ENCODE measurements at places on chromosomes 16 and 17.

- DNase-seq = no peak
Observed at GRCh38 chr17:77020973-77021372, 119.8 kb upstream of the SEC14L1 start.

DNA sequence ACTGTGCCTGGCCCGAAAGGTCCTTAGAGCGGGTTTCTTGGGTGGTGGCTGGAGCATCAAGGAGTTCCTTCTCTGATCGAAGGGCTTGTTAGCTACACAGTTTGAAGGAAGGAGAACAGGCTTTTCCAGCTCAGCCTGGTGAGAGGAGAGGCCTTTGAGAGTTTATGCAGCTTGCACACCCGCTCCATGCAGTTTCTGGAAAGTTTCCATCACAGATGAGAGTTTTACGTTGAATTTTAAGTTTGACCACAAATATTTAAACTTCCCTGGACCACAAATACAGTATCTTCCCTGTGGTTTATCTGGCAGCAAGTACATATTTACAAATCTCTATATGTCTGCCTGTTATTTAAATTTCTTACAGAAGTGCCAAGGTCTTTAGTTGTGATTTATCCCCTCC is 56.8 kb downstream of the HIC1 start:
- DNase-seq = no peak

DNA sequence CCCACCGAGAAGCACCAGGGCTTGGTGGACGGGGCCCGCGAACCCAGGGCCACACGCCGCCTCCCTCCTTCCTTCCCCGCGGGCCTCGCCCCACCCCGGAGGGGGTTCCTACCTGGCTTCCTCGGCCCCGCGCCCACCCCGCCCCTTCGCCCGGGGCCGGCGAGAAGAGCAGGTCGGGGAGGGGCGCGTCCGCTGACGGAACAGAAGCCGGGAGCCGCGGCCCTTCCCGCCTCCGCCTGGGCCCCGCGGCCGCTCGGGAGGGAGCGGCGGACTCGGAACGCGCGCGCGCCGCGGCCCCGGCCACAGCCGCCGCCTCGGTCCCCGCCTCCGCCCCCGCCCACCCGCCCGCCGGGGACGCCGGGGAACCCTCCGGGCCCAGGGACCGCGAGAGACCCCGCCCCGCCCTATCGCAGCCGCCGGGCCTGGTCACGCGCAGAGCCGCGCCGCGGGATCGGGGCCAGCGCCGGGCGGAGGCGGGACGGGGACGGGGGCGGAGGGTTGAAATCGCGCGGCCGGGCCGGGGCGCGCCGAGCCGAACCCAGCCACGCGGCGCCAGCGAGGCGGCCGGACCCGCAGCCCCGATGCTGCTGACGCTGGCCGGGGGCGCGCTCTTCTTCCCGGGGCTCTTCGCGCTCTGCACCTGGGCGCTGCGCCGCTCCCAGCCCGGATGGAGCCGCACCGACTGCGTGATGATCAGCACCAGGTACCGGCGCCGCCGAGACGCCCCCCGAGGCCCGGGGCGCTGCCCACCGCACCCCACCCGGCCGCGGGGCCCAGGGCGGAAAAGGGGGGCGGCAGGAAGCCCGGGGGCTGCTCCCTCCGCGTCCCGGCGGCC is at the start of gene TLCD3A:
TSS of gene TLCD3A (plus strand) at position 530 of the 835 bp plus-strand sequence. CDS start at position 582, 52 bp downstream.
- DNase-seq = peak; percentile 61

DNA sequence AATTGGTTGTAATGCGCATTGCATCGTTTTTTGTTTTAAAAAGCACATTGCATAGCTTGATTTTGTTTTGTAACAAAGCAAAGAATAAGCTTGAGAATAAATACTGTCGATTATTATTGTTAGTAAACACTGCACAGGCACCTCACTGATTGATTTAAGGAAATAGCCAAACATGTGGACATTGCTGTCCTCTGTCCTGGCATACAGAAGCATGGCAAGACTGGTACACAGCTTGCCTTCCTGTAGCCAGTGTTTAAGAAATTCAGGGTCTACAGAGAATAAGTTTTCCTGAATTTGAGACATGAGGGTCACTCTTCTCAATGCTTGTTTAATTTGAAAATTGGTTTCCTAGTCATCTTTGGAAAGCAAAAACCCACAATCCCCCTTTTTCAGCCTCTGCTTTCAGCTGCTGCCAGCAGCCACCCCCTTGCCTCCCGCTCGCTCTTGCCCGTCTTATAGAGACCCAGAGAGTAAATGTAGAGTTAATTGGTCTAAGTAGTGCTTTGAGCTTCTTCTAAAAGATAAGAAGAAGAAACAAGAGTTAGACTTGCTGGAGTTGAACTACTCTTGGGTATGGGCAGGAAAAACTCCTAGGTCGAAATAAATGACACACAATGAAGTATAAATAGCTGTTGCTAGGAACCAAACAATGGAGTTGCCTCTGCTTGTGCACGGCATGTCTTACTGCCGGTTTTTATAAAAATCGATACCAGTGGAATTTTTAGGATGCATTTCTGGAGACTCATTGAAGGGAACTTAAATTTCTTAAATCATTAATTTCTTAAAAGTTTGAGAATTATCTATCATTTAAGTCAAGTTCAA is 116.6 kb downstream of the MRTFB start:
- no peak for DNase-seq

GRCh38 chr16:56667581-56668571 is at the start of gene MT1G:
TSS of gene MT1G (minus strand) at chr16:56668065. CDS start at chr16:56667993, 72 bp downstream.
- DNase-seq = peak; percentile 6

- peak; percentile 96 for DNase-seq
Observed at GRCh38 chr16:23134274-23134673, 15.0 kb downstream of the USP31 start.

DNA sequence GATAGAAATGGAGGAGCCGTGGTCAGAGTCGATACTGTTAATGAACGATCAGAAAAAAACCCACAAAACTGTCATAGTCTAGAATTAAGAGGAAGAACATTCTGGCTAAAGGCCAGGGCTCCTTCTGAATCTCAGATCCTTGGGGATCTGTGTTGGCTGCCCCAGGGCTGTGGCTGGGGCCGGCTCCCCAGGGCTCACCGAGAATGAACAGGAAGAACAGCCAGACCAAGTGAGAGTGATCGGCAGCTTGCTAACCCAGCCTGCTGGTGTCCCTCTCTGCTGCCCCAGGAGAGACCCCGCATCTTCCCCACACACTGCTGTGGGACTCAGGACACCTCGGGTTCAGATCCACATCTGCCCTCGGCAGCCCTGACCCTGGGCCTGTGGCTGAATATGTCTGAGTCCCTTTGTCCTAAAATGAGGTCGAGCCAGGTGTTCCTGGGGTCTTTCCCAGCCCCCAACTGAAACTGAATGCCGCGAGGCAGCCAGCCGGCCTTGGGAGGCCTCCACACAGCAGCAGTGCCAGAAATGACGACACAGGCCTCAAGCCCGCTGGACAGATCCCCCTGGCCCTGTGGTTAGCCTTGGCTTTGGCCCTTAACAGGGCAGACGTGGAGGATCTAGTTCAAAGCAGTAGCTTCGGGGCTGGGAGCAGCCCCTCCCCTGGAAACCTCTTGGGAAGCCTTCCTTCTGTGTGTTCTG is 23.9 kb upstream of the CLEC18A start:
- no peak for DNase-seq

DNA sequence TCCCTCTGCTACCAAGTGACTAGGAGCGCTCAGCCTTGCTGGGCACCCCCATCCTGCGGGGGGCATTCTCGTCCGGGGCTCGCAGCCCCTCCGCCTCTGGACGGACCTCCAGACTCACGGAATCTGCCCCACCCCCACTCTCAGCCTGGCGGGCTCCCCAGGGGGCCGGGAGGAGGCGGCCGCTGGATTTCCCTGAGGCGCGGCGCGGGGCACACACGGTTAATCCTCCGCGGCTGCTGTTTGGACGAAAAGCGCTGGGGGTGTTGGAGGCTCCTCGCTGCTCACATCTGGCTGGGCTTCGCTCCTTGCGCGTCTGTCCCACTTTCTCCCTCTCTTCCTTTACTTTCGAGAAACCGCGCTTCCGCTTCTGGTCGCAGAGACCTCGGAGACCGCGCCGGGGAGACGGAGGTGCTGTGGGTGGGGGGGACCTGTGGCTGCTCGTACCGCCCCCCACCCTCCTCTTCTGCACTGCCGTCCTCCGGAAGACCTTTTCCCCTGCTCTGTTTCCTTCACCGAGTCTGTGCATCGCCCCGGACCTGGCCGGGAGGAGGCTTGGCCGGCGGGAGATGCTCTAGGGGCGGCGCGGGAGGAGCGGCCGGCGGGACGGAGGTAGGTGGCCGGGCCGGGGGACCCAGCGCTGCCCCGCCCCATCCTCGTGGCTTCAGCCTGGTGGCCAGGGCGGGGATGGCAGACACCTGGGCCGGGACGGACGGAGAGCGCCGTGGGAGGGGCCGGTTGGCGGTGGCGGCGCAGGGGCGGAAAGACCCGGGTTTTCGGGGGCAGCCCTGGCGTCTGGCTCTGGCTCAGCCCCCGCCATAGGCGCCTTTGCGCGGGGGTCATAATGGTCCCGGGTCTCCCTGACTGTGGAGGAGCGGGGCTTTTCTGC is at the start of gene C1QTNF1:
TSS of gene C1QTNF1 (plus strand) at position 284 of the 886 bp plus-strand sequence. CDS start 19,800 bp downstream, outside the sequence.
- no peak for DNase-seq

DNA sequence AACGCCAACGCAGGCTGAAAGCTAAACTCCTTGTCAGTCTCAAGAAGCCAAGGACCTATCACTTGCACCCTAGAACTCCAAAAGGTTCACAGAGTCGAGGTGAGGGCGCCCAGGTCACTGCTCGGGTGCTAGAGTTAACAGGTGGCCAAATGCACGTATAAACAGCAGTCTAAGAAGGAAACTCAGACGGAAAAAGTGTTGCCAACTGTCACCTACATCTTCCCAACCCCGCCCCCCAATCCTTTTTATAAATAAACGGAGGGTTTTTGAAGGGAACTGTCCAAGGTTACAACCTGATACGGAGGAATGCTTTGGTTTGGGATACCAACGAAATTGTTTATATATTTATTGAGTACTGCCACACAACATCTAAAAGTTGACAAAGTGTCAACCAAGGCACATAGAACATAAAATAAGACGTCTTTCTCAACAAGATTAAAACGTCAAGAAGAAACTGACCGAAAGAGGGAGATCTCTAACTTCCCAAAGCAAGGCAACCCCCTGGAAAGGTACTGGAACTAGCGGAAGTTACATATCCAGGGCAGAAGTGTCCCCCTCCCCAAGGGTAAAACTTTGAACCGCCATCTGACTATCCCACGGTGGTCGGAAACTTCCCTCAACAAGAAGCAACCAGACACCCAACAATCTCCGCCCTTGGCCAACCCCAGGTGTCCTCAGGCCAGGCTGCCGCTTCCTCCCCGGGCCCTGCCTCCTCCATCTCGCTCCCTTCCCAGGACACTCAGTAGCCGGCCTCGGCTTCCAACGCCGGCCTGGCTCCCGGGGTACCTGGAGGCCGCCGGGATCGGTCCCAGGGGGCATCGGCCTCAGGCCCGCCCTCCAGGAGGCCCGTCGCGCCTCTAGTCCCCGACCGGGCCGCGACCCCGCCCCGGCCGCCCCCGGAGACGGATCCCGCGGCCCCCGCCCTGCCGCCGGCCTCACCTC is 982 bp downstream of the SPAG9 start:
- DNase-seq = peak; percentile 65

DNA sequence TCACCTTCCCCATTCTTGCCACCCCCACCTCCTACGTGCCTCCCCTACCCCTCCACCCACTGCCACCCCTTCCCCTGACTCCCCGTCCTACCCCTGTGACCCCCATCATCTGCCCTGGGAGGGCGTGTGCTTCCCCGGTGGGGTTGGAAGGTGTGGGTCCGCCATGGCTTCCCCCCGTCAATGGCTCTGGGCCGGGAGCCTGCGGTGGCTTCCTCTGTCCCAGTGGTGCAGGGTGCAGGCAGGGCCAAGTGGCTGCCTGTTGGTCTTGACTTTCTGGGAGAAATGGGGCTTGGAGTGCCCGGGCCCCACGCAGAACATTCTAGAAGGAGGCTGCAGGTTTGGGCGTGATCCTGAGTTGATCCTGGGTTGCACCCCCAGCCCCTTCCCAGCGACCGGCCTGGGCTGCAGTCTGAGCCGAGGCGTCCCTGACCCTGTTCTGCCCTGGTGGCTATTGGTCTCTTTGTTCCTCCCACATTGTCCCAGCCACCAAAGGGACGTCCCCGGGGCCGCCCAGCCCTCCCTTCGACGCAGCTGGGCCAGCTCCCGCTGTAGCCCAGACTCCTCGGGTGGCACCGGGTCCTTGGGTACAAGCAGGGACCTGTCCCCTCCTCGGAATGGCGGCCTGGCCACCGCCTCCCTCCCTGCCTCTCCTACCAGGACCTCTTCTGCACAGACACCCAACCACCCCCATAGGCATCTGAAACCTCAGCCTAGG is 25.7 kb downstream of the GSE1 start:
- no peak for DNase-seq

DNA sequence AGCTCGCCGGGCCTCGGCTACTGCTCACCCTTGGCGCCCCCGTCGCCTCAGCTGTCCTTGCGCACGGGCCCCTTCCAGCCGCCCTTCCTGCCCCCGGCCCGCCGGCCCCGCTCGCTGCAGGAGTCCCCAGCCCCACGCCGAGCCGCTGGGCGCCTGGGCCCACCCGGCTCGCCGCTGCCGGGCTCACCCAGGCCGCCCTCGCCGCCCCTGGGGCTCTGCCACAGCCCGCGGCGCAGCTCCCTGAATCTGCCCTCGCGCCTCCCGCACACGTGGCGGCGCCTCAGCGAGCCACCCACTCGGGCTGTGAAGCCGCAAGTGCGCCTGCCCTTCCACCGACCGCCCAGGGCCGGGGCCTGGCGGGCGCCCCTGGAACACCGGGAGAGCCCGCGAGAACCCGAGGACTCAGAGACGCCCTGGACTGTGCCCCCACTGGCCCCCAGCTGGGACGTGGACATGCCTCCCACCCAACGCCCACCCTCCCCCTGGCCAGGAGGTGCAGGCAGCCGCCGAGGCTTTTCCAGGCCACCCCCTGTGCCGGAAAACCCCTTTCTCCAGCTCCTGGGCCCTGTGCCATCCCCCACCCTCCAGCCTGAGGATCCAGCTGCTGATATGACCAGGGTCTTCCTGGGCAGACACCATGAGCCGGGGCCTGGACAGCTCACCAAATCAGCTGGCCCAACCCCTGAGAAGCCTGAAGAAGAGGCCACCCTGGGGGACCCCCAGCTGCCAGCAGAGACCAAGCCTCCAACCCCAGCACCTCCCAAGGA is 12.8 kb downstream of the MYO15A start:
- DNase-seq = no peak

- peak; percentile 78 for DNase-seq
Observed at GRCh38 chr16:87956365-87957231, 5.4 kb downstream of the BANP start.

All from hematopoietic multipotent progenitor cell treated with erythropoietin and hydrocortisone succinate and interleukin-3 and kit ligand, for 8 days (in vitro differentiated cells).